ENCODE measurements at places on chromosomes 5 and 9.

DNA sequence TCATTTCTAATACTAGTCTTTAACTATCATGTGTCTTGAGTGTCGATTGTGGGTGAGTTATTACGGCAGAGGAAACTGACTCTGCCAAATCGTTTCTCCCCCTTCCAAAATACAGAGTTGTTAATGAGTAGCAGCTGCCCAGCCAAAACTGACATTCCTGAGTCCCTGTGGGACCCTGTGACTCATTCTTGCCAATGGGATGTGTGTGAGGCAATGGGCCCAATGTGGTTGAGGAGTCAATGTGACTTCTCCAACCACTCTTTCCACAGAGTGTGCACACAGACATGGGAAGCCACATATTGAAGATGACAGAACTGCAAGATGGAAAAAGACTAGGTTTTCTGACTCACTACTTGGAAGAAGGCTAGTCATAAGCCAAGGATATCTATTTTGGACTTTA lies 434.7 kb downstream of the DTWD2 start:
- DNase-seq = peak; percentile 90

DNA sequence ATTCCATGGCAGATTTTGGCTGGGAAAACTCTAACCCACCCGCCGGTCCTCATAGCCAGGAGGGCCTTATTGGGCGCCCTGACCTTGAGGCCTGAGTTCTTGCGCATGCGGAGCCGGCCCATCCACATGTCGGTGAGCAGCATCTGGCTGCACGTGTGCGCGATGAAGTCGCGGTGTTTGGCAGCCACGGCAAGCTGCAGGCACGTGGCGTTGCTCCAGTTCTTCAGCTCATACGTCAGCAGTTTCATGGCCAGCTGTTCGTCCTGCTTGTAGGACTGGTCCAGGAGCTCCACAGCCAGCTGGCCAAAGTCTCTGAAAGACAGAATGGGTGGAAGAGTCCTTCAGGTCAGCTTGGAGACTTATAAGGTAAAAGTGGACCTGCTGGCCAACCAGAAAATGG lies 204.3 kb upstream of the KLF9 start:
- DNase-seq = no peak

DNA sequence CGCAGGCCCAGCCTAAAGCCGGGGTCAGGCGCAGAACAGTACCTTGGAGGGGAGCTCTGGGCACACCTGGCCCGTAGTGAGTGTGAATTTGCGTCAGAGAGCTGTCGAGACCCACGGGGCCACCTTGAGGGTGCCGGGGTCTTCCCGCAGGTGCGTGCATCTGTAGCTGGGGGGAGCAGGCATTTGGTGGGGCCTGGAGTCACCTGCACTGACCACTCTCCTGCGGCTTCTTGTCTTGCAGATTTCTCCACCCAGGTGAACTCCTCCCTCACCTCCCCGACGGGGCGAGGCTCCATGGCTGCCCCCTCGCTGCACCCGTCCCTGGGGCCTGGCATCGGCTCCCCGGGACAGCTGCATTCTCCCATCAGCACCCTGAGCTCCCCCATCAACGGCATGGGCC lies 75.1 kb downstream of the RXRA start:
- no peak for DNase-seq

GRCh38 chr5:26538226-26538625 lies 500.2 kb downstream of the CDH9 start:
- DNase-seq = no peak

DNA sequence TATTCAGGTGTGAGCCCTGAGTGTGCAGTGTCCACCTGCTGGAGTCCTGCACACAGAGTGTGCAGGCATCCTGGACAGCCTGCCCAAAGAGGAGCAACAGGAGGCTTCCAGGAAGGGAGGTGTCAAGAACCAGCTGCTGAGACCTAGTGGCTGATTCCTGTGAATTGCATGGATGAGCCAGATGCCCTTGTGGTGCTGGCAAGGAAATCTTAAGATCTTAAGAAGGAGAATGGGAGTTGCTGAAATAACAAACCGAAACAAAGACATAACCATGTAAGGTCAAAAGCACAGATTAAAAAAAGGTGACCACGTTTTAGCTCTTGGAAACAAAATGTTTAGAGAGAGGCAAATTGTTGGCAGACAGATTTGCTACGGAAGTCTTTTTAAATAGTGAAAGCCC lies 29.3 kb upstream of the RPS23 start:
- no peak for DNase-seq

- DNase-seq = no peak
These were observed 90.8 kb downstream of the SLF1 start for GRCh38 chr5:94709277-94709676.

GRCh38 chr5:114360816-114361723 lies 800 bp upstream of the KCNN2 start:
- DNase-seq = no peak

DNA sequence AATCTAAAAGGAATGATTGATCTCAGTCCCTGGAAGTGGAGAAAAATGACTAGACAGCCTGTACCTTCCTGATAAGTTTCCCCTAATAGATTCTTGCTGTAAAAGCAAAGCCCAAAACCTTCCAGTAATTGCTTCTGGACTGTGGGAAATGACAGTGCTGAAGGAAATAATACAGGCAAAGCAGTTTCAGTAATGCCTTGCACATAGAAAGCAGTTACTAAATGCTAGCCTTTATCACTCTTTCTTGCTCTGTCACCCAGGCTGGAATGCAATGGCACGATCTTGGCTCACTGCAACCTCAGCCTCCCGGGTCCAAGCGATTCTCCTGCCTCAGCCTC lies 50.3 kb downstream of the MAP1B start:
- no peak for DNase-seq

DNA sequence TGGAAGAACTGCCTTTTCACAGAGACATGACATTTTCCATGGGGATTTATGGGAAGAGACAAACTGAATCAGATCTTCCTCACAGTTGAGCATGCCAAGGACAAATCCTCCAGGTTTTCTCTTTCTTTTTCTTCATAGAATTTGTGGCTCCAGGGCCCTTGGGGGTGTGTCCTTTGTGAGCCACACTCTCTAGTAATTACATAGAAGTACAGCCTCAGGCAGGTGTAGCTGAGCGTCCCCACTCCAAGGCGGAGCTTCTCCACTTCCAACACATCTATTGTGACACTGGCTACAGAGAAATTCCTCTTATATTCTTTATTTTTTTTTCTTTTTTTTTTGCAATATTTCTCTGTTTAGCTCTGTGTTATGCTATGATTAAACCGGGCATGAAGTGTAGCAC lies 420.5 kb upstream of the CD180 start:
- DNase-seq = no peak

GRCh38 chr5:158639881-158640592 lies 459.7 kb downstream of the EBF1 start:
- no peak for DNase-seq

DNA sequence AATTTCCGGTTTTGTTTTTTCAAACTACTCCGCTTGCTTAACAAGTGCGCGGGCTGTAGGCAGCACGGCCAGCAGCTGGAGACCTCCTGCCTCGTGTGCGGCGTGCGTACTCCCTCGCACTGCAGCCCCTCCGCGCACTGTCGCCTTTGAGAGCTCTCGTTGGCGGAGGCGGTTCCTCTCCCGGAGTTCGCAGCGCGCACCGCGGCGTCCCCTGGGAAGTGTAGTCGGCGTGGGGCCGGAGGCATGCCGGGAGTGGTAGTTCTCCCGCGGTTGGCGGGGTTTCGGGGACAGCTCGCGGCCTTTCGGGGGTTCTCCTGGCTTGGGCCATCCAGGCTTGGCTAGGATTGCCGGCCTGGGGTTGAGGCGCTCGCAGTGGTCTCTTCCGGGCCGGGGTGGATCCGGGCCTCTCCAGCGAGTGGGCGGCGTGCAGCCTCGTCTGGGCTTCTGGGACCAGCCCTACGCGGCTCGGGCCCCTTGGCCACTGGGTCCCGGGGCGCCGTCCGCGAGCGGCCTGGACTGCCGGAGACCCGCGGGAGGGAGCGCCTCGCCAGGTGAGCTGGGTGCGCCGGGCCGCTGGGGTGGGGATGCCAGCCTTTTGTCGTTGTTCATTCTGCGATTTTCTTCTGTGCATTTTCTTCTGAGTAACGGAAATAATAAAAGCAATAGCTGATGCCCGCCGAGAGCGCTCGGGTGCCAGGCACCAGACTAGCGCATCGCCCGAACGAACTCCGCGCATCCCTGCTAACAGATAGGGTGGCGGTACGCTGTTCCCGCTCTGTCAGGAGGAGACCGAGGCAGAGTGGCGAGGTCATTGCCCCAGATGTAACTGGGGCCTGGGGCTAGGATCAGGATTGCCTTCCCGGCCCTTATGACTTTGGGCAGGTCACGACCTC lies at the start of gene ZNF354C:
ZNF354C (plus strand) TSS at position 258 of the 893 bp plus-strand sequence. CDS start 1,696 bp downstream, outside the sequence.
- peak; percentile 38 for DNase-seq

DNA sequence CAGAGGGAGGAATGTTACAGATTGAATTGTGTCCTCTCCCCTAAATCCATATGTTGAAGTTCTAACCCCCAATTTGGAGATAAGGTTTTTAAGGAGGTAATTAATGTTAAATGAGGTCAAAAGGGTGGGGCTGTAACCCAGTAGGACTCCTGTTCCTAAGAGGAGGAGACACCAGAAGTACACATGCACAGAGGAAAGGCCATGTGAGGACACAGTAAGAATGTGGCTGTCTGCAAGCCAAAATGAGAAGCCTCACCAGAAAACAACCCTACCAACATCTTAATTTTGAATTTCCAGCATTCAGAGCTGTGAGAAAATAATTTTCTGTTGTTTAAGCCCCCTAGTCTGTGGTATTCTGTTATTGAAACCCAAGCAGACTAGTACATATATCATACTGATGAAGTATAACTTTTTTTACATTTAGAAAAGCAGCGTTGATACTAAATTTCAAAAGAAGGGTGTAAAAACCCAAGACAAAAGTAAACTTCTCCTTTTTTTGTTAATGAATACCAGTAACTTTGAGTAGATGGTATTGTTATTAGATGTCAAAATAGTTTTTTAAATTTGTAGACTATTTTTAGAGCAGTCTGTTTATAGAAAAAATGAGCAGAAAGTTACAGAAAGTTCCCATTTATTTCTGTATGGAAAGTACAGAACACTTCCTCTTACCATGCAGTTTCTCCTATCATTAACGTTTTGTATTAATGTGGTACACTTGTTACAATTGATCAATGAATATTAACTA lies 25.1 kb downstream of the RNF180 start:
- DNase-seq = no peak

DNA sequence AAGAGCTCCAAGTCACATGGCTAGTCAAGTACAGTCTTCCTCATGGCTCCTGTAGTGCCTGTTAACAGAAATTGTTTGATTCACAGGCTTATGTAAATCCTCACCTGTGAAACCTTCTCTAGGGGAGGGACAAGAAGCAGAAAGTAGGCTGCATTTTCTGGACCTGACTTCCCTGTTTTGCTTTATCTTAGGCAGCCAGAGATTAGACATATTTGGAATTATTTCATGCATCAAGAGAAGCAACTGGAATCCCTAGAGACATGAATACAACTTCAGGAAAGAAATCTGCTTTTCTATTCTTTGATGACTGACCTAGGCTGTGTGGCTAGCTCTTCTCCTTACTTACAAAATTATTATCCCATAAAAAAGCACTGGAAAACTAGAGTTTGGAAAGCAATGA lies 52.3 kb downstream of the CAST start:
- no peak for DNase-seq

DNA sequence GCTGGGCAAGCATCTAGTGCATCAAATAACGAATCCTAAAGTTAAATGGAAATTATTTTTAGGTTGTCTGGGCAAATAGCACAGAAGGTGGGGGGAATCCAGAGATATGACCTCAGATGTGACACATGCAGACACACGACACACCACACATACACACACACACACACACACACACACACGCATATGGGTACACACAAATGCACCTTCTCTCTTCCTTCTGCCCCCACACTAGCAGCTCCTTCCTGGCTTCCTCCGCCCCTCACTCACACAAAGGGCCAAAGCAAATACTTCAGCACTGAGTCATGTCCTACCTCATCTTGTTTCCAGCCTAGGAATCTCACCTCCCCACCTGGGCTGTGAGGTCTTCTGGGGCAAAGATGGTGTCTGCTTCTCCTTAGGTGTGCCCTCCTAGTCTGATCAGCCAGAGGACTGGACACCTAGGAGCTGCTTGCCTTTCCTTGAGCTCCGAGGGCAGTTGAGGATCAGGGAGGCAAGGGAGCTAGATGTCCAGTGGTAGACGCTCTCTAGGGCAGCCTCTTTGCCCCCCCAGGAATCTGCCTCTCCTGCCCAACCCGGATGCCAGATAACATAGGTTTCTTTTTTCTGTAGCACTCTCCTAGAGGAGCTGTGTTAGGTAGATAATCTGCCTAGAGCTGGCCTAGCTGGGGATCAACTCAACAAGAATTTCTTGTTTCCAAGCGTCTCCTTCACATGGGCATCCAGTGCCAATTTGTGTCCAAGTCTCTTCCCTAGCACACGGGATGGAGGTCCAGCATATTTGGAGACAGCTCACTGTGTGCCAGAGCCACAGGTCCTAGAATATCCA lies 14.3 kb upstream of the JADE2 start:
- DNase-seq = no peak

DNA sequence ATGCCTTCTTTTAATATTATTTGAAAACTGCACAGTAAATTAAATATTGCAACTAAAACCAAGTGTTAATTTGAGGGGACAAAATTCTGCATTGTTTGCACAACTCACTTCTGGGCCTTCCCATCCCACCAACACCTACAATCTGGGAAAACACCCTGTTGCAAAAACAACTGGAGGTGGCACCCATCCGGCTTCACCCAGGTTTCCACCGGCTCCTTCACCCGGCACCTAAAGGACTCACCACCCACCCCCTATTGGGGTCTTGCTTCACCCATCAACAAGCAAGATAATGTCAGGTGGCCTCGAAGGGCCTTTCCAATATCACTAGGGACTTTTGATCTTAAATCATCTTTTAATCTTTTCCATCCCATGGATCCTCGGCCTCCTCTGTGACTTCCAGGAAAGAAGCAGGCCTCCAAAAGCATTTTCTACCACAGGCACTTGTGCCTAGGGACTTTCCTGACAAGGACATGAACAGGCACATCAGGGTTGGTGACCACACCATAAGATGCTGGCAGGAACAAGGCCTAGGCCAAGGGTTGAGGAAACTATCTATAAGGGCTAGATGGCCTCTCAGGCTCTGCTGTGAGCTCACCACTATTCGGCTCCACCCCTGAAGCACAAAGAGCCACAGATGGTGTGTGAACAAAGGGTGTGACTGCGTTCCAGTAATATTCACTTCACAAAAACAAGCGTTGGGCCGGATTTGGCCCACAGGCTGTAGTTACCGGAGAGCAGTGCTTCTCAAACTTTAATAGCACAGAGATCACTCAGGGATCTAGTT lies 205.1 kb downstream of the AUH start:
- no peak for DNase-seq

DNA sequence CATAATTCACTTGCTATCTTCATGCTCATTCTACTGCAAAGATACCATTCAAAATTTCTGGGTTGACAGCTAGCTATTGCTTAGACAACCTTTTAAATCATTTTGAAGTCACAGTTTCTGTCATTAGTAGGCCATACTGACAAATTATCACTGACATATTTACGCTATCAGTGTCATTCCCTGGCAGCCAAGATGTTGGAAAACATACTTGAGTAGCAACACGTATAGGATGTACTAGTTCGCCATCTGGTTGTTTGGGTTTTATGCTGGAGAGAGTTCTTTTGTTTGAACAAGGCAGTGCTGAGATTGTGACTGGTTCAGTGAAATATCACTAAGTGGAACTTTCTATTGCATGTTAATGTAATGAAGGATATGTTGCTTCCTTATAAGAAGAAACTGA lies 621.9 kb downstream of the DTWD2 start:
- DNase-seq = no peak

GRCh38 chr9:88814577-88814976 lies 176.7 kb upstream of the S1PR3 start:
- DNase-seq = peak; percentile 70
